Muscle of back (tissue), 13 donors: ENCODE measurements at places on chromosomes 13 and 19.

DNA sequence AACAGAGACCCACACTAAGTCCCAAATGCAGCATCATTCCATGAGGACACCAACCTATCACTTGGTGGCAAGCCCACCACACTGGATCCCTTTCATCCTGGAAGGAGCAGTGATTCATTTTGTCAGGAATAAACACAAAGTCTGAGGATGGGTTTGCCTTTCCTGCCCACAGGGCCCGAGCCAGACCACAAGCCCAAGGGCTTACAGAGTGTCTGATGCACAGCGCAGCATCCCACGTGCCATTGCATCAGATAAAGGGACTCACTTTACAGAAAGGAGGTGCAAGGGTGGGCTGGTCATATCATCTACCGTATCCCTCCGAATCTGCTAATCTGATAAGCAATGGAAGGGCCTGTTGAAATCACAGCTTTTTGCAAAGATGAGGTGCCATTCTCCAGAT, 12.2 kb upstream of the KCTD15 start:
- no peak for DNase-seq

DNA sequence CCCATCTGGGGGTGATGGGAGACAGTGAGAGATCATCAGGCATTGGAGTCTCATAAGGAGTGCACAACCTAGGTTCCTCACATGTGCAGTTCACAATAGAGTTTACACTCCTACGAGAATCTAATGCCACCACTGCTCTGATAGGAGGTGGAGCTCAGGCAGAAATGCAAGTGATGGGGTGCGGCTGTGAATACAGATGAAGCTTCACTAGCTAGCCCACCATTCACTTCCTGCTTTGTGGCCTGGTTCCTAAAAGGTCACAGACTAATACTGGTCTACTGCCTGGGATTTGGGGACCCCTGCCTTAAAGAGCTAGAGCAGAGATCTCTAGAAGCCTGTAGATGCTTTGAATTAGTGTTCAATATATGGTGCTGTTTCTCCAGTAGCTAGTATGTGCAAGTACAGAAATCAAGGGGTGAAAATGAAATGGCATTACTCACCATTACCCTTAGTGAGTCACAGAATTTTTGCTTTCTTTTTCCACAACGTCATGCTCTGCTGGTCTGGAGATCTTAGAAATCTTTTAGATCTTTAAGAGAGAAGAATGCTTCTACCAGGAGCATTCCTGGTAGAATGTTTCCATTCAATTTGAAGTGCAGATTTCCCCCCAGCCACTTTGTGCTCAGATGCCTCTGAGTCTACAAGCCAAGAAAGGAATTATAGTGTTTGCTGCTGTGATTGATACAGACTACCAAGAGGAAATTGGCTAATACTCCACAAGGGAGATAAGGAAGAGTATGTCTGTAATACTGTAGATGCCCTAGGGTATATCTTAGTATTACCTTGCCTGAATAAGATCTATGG, 2301.2 kb downstream of the PCDH9 start:
- no peak for DNase-seq

- DNase-seq, result peak; percentile 71
Observed at GRCh38 chr13:21079761-21080592, 18.6 kb upstream of the LATS2 start.

DNA sequence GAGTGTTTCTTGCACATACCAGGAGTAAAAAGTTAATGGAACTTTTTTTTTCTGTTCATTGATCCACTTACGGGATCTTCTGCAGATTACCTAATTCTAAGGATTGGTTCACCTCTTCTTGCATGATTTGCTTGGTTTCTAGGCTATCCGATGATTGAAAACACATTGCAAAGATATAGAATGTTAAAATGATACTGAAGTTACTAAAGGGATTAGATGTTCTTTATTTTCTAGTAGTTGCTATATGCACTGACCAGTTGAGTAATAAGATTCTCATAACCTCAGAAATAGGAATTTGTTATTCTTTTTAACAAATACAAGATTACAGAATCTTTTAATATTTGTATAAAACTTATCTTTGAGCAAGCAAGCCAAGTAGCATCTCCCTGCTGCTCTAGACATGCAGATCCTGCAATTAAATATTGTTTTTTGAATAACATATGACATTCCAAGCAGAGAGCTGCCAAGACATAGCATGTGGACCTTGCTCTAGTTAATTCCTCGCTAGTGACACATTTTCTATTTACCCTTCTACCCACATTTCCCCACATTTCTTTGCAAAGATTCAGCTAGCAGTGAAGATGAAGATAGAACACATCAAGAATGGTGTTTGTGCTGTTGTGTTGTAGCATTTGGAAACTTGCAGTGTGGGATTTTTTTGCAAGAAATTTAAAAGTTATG, 51.7 kb upstream of the RNF113B start:
- no peak for DNase-seq

DNA sequence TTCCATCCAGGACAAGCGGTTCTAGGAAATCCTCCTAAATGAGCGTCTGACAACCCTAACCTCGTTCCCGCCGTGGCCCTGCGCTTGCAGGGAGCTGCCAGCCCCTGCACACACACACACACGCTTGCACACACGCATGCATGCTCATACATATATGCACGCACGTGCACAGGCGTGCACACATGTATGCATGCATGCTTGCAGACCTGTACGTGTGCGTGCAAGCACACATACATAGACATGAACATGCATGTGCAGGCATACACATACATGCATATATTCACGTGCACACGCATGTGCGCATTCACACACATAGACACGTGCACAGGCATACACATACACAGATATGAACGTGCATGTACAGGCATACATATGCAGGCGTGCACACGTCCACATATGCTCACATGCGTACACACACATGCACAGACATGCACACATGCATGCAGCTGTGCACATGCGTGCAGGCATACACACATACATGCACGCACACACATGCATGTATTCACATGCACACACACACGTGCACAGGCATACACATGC, 35.6 kb downstream of the SMIM24 start:
- no peak for DNase-seq

- no peak for DNase-seq
Observed at GRCh38 chr13:99805361-99805760, 166.2 kb downstream of the ZIC5 start.

DNA sequence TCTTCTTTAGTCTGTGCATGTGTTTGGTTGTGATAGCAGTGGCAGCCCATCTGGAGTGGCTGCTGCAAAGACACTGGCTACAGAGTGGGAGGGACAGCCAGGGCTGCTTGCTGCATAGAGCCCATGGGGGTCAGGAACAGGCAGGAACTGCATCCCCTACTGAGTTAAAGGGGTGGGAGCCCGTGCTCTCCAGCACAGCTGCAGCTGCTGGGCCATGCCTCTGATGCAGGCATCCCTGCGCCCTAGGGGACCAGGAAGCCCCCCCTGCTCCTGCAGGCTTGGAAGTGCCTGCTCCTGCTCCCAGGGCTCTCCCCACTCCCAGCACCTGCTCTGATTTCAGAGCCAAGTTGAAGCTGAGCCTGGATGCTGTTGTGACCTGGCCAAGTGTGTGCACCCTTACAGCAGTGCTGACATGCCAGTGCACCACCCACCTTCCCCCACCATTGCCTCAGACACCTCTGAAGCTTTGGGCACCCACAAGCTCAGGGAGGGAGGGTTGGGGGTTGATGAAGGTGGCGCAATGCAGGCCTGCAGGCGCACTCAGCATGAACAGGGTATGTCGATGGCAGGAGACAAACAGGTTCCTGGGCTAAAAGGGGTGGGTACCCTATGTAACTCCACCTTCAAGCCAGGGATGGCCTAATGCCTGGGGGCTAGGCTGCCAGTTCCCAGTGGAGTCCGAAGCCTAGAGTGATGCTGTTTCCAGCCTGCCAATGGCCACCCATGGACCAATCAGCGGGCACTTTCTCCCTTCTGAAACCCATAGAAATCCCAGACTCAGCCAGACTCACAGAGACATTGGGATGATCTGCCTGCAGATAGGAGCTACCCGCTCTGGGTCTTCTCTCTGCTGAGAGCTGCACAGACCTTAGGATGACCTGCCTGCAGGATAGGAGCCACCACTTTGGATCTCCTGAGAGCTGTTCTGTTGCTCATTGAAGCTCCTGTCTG, 919.9 kb upstream of the MIR17HG start:
- no peak for DNase-seq
